ENCODE measurements at places on chromosomes 11 and 22.

DNA sequence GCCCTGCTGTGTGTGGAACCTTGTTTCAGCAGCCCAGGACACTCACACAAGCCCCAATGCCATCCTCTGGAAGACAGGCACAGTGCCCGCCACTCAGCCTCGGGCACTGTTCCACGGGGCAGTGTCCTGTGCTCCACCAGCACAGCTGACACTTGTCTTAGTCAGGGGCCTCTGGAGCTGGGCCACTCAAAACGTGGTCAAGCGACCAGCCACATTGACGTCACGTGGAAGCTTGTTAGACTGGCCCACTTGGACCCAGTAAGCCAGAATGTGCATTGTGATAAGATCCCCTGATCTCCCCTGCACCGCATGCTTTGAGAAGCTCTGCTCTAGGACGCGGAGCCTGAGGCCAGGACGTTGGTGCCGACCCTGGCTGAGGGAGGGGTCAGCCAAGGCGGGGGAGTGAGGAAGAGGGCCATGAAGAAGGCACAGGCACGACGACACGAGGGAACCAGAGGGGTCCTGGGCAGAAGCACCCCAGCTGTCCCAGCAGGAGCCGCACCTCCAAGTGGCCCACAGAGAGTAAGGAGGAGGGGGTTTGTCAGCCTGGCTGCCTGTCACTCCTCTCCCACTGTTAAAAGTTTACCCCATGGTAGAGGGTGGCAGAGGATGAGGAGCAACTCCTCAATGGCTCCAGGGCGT, 64.6 kb downstream of the LINC01488 start:
- DNase-seq, result no peak

DNA sequence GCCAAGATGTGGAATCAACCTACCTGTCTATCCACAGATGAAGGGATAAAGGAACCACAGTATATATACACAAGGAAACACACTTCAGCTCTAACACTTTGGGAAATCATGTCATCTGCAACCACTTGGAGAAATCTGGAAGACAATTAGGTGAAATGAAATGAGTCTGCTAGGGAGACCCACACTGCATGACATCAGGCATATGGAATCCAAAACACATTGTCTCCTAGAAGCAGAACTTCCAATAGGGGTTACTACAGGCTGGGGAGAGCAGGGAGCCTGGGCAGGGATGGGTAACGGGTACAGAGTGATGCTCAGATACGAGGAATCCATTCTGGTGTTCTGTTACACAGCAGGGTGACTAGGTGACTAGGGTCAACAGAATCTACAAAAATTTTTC, 18.3 kb downstream of the RGL4 start:
- no peak for DNase-seq

DNA sequence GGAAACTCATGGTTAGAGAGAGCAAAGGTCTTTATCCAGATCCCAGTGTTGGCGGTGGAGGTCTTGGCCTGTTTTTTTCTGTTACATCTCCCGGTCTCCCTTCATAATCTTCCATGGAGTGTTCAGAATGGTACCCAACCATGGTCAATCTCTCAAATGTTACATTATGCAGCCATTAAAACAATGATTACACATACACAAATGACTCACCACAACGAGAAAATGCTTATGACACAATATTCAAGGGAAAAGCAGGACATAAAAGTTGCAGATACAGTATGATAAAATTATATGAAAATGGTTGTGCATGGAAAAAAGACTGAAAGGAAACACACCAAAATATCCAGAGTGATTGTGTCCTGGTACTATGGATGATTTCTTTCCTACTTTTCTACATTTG, 17.8 kb upstream of the CSNK1E start:
- no peak for DNase-seq

GRCh38 chr11:13668957-13669521, 571 bp downstream of the FAR1 start:
- peak; percentile 49 for DNase-seq

DNA sequence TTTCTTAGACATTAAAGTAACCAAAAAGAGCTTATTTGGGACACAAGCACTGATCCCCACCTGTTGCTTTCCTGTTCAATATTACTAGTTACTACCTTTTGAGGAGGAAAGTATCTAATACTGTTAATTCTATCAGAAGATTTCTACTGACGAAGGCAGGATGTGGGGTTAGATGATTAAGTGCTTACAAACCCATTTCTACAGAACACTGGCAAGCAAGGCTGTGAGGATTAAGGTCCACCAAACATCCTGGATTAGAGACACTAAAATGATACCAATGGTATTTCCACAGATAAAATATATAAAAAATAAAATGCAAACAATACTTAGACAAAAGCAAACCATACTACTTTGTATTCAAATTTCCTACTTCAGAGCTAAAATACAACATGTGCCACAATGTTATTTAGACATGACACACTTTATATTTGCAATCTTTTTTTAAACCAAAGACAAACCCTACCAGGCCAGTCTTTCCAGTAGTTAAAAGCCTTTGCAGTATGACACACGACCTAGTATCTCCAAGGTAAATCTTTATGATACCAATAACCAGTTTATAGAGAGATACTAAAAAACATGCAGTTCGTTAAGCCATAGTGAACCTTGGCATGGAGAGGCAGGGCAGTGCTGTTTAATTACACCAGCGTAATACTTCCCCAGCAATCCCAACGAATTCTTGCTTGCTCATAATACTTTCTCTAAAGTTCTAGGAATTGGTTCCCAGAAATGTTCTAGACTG, 71.2 kb upstream of the TP53AIP1 start:
- no peak for DNase-seq

DNA sequence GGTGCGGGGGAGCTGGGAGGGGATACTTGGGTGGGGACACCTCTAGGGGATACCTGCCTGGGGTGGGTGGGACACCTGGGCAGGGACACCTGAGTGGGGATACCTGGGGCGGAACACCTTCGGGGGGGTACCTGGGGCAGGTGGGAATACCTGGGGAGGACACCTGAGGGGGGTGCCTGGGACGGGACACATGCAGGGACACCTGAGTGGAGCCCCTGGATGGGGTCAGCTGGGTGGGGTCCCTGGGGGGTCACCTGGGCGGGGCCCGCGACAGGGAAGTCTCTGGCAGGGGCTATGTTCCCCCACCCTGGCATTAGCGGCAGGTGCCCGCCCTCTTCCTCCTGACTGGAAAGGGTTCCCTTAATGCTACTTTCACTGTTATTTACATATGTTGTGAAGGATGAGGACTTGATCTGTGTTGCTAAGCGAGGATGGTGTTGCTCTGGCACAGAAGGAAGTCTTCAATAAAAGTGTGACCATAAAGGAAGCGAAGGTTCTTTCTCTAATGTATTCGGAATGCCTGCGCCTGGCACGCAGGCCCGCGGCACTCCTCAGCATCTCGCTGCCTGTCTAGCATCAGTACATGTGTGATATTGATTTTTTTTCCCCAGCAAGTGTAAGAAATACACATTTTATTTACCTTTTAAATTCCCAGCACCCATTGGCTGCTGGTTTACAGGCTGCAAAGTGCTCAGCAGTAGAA, 801.7 kb downstream of the BRD1 start:
- no peak for DNase-seq

- DNase-seq, result no peak
These were observed 156.5 kb downstream of the RRAS2 start for GRCh38 chr11:14202251-14203196.

DNA sequence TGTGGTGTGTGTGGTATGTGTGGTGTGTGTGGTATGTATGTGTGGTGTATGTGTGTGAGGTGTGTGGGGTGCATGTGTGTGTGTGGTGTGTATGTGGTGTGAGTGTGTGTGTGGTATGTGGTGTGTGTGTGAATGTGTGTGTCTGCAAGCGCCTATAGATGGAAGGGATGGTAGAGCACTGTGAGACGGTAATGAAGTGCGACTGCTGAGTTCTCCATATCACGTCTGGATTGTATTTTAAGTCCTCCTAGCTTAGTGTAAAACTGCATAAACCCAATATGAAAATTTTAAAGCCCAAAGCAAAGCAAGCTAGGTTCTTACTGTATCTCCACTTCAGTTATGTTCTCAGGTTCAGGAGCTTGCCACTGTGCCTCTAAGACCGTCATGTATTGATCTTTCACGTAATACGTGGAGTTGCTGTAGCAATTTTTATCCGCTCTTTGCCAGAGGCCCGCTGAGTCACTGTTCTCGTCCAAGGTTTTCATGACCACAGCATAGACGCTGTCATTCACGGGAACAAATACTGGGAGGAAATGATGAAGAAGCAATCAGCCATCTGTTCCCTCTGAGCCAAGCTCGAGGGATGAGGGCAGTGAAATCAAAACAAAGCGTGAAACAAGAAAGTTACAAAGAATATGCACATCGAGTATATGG, 5.5 kb downstream of the PLET1 start:
- no peak for DNase-seq

GRCh38 chr22:50720301-50721256, 17.4 kb upstream of the ACR start:
- DNase-seq, result no peak

DNA sequence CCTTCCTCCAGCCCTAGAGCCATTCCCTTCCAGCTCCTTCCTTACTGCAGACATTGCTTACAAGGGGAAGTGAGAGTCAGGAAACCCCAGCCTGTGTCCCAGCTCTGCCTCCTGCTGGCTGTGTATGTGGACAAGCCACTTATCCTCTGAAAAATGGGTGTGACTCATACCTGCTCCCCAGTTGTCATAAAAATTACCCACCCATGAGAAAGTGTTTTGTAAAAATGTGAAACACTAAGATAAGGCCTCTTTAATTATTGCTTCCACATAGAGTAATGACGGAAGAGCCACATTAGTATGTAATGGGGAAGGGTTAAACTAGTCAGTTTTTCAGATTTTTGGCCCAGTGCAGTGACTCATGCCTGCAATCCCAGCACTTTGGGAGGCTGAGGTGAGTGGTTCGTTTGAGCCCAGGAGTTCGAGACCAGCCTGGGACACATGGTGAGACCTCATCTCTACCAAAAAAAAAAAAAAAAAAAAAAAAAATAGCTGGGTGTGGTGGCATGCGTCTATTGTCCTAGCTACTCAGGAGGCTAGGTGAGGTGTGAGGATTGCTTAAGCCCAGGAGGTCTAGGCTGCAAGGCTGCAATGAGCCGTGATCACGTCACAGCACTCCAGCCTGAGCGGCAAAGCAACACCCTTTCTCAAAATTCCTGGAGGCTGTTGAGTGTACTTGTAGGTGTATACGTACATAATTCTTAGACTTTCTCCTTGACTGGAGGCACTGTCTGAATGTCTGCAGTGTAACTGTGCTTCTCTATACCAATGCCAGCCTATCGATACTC, 84.9 kb downstream of the CTTN start:
- DNase-seq, result no peak

DNA sequence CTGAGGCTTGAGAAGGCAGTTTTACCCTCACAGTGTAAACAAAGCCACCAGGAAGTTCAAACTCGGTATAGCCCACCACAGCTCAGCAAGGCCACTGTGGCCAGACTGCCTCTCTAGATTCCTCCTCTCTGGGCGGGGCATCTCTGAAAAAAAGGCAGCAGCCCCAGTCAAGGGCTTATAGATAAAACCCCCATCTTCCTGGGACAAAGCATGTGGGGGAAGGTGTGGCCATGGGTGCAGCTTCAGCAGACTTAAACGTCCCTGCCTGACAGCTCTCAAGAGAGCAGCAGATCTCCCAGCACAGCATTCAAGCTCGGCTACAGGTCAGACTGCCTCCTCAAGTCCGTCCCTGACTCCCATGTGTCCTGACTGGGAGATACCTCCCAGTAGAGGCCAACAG, 69.7 kb downstream of the TTC28 start:
- no peak for DNase-seq

All from stimulated activated CD4-positive, alpha-beta T cell treated with anti-CD3 and anti-CD28 coated beads, Interleukin-4, amount 100 ng/mL, for 24 hours (primary cell).